AG09319 (cell line): ENCODE measurements at places on chromosomes 11 and 22.

- DNase-seq, result no peak
Measured at GRCh38 chr11:124518989-124519451, 24.4 kb downstream of the OR8B12 start.

- no peak for DNase-seq
Measured at GRCh38 chr22:42022162-42022847, 23.7 kb downstream of the WBP2NL start.

DNA sequence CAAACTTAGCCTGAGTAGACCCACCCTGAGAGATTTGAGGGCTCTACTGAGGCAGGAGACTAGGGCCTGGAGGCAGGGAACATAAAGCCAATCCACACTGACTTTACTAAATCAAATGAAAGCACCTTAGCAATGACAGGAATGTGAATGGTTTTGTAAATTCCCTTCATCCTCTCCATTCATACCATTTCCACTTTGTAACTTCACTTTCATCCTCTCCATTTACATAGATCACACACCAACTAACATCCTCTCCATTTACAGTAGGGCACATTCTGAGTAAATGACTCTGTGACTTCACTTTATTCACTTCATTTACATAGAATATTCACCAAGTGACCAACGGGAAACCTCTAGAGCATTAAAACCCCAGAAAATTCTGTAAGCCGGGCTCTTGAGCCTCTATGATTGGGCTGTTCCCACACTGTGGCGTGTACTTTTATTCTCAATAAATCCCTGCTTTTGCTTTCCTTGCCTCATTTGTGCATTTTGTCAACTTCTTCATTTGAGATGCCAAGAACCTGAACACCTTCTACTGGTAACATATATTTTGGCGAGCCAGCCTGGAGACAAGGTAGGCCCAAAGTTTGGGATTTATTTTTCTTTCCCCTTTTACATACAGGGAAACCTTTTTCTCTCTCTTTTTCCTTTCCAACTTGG lies 82.9 kb downstream of the PIWIL4 start:
- no peak for DNase-seq

DNA sequence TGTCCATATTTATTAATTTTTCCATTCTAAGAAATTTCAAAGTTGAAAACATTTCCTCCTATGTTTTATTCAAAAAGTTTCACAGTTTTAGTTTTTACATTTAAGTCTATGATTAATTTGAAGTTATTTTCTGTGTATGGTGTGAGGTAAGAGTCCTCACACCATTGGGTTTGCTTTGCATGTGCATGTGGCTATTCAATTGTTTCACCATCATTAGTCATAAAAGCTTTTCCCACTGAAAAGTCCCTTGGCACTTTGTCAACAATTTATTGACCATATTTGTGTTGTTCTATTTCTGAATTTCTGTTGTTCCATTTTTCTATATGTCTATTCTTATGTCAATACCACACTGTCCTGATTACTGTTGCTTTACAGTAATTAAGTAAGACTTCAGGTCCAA lies 186.5 kb downstream of the KIF18A start:
- DNase-seq, result no peak

DNA sequence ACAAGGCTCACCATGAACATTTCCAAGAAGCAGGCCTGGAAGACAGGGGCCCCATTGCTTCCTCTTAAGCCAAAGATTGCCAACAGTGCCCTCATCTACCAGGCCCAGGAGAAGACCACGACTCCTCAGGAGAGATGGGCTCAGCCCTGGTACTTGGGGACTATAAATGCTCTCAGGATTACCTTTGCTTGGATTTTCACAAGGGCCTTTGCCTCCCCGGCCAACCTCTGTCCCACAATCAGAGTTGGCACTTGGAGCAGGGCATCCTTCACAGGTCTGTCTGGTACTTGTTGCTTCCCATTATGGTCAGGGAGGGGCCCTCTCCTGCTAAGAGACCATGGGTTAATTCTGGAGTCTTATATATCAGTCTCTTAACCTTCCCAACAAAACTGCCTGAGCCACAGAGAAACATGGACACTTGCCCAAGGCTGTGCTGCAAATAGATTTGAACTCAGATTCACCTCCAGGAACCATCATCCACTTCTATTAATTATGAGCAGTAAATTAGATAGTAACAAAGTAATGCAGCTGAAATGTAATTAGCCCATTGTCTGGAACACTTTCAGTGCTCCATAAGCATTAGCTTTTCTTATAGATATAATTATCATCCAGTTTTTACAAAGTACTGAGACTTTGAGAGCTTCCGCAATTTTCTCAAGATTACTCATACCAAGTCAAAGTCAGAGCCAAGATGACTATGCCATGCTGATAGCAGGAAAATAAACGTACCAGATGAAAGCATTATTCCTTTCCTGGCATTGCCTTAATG lies 33.5 kb downstream of the POU2AF3 start:
- peak; percentile 27 for DNase-seq

- DNase-seq, result no peak
Measured at GRCh38 chr11:73717136-73717535, 43.7 kb downstream of the RAB6A start.

DNA sequence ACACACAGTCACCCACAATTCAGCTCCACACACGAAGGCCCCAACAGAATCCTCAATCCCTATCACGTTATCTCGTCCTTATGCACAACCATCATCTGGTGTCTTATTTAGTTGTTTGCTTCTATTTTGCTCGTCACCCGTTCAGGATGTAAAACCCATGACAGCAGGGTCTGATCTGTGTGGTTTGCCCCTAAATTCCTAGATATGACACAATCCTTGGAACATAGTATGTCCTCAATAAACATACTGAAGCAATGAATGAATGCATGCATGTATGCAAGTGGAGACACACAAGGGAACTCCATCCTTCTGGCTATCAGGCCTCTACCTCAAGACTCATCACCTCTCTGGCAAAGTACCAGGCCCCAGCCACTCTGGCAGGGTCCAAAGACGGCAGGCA lies 20.2 kb downstream of the STARD10 start:
- DNase-seq, result no peak

DNA sequence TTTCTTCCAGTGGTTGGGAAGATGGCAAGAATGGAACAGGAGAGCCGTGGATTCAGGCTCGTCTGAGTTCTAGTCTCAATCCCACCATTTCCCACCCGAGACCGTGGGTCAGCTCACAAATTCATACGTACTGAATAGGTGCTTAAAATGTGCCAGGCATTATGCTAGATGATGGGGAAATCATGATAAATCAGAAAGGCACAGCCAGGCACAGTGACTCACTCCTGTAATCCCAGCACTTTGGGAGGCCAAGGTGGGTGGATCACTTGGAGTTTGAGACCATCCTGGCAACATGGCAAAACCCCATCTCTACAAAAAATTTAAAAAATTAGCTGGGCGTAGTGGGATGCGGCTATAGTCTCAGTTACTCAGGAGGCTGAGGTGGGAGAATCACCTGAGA lies 7.1 kb downstream of the TRIOBP start:
- DNase-seq, result no peak

GRCh38 chr11:66052664-66052982 lies 459 bp downstream of the SF3B2 start:
- DNase-seq, result no peak

DNA sequence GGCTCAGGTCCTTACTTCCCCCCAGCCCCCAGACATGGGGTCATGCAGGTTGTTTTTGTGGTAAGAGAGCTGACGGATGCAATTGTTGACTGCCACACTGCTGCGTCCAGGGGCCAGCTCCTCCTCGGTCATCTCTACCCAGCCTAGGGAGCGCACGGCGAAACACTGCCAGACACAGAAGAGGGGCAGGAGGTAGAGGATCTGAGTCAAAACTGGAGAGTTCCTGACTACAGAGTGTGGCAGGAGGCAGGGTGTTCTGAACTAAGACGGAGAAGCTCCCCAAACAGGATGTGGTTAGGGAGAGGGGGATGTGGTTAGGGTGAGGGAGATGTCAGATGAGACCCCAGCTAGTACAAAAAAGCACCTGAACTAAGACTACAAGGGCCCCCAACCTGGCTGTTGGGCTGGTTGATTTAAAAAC lies 12.3 kb downstream of the SMPD1 start:
- DNase-seq, result no peak

GRCh38 chr11:34836958-34837856 lies 79.0 kb downstream of the APIP start:
- DNase-seq, result no peak

DNA sequence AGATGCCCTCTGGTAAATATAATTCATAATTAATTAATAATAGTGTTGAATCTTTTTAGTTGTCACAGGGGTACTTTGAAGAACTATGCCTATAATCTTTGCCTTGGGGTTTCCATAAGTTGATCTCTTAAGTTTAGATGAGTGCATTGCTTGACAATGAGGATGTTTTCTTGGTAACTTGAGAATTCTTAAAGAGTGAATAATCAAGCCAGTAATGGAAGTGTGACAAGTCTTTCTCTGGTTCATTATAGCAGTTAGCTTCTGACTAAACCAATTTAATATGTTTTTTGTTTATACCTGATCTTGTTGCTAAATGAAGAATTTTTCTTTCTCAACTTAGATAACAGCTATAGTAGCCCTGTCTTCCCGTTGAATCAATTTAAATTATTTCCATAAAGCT lies 46.2 kb downstream of the ATXN10 start:
- DNase-seq, result no peak

DNA sequence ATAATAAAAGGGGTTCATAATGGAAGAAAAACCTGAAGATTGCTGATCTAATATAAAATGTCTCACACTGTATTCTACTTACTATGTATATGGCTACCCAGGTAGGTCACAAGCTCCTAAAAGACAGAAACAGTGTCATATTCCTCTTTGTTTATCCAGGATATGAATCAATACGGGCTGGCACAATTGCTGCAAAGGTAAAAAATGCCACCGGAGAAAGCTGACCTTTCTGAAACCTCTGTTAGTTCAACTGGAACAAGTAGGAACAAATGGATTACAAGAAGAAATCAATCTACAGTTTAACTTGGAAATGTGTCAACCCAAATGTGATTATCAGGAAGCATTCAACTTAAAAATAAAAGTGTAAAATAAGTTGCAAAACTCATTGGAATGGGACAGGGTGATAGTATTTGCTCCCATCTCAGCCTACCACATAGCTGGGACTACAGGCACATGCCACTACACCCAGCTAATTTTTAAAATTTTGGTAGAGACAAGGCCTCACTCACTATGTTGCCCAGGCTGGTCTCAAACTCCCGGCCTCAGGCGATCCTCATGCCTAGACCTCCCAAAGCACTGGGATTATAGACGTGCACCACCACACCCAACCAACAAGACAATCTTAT lies 27.6 kb downstream of the SLC35F2 start:
- DNase-seq, result no peak

DNA sequence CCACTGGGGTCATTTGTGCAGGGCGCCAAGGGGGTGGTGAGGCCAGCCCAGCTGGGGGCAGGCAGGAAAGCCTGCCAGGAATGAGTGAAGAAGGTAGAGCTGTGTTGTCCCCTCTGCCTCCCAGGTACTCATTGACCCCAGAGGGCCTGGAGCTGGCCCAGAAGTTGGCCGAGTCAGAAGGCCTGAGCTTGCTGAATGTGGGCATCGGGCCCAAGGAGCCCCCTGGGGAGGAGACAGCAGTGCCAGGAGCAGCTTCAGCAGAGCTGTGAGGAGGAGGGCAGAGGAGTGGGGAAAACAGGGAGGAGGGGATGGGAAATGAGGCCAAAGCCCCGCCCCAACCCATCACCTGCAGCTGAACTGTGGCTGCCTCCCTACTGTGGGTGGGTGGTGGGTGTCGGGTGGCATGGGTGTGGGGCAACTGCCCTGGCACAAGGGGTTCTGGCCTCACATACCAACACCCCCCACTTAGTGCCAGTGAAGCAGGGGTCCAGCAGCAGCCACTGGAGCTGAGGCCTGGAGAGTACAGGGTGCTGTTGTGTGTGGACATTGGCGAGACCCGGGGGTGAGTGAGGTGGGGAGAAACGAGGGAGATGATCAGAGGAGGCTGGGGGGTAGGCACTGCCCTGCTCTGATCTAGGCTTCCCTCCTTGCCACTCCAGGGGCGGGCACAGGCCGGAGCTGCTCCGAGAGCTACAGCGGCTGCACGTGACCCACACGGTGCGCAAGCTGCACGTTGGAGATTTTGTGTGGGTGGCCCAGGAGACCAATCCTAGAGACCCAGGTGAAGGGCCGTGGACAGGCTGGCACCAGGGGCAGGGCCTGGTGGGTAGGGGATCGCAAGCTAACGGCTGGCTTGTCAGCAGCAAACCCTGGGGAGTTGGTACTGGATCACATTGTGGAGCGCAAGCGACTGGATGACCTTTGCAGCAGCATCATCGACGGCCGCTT lies 3.0 kb downstream of the MUS81 start:
- DNase-seq, result no peak

DNA sequence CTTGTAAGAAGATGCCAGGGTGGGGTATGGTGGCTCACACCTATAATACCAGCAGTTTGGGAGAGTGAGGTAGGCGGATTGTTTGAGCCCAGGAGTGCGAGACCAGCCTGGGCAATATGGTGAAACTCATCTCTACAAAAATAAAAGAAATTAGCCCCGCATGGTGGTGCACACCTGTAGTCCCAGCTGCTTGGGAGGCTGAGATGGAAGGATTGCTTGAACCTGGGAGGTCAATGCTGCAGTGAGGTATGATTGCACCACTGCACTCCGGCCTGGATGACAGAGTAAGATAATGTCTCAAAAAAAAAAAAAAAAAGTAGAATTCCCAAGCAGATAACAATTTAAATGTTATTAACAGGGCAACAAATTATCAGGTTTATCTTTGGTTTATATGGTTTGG lies 20.2 kb downstream of the ACER3 start:
- DNase-seq, result no peak

DNA sequence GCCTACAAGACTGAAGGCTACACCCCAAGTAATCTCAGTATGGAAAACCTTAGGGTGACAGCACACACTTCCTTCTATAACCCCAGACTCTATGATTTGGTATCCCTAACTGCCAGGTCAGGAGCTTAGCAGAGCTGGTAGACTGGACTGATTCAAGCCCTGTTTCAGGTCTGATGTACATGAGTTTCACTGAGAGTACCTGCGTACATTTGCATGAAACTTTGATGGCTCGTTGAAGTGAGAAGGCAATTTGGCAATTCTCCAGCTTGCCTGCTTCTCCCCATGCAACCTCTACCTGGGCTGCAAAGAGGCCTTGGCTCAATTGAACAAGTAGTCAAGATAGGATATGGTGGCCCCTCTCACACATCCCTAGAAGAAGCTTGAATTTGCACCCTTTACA lies 10.2 kb downstream of the FIBIN start:
- DNase-seq, result no peak

- no peak for DNase-seq
Measured at GRCh38 chr11:49208006-49208721, at the start of gene FOLH1. FOLH1 (minus strand) TSS chr11:49208602; CDS start chr11:49208409, 193 bp downstream.

- DNase-seq, result no peak
Measured at GRCh38 chr11:70220136-70220535, 17.0 kb downstream of the FADD start.

GRCh38 chr11:112159098-112160065 lies 4.5 kb downstream of the IL18 start:
- no peak for DNase-seq

DNA sequence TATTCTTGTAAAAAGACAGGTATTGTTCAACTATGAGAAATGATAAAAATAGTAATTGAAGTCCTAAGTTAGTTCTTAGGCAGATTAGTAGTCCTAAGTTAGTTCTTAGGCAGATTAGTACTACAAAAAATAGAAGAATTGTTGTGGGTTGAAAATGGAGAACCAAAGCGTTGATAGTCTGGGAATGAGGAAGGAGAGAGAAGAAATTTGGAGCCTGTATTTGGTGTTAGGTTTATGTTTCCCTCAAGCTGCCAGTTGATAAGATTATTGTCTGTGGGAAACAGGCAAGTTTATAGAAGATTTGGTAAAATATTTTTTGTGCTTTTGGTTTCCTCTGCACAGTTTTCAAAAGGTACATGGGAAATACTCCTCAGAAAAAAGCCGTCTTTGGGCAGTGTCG lies 3.6 kb downstream of the BCO2 start:
- no peak for DNase-seq
